Esophagus squamous epithelium (tissue), 5 donors: ENCODE measurements at places on chromosomes 4 and X.

GRCh38 chr4:7158081-7158750 is 34.1 kb upstream of the SORCS2 start:
- DNase-seq, result no peak

GRCh38 chr4:2330091-2331042 is 68.5 kb upstream of the MXD4 start:
- no peak for DNase-seq

DNA sequence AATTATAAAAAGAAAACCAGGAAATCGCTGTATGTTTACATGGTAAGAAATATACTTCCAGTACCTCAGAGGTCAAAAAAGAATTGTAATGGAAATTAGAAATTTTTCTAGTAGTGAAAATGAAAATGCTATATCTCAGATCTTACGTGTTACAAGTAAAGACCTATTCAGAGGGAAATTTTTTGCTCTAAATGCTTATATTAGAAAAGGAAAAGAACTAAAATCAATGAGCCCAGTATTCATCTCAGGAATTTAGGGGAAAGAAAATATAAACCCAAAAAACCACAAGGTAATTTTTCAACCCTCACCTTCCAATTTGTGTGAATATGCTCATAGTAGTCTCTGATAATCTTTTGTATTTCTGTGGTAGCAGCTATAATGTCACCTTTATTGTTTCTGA is 145.6 kb downstream of the RAP1GDS1 start:
- DNase-seq, result no peak

DNA sequence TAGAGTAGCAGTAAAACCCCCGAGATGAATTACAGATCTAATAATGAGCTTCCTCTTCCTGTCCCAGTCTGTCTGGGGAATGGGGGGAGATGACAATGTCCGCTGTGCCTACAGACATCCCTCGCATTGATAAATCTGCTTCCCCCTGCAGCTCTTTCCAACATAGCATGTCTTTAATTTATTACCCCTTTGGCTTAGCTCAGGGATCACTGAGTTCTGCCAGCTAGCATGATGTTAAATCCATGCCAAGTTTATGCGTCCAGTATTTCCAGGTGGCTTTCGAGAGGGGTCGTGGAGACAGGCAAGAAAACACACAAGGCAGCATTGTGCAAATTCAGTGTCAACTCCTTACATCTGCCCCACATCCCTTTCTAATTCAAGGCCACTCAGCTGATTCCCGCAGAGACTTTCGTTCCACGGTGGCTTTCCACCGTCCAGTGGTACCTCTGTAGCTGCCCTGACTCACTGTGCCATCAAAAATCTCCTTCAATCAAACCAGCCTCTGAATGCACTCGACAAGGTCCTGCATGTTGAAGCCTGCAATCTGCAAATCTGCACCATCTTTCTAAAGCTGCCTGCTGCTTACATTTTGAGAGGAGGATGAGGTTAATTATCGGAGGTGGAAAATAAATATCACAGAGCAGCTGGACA is 75.1 kb downstream of the MXRA5 start:
- no peak for DNase-seq

- no peak for DNase-seq
Measured at GRCh38 chrX:39840133-39840532, 257.6 kb downstream of the BCOR start.

DNA sequence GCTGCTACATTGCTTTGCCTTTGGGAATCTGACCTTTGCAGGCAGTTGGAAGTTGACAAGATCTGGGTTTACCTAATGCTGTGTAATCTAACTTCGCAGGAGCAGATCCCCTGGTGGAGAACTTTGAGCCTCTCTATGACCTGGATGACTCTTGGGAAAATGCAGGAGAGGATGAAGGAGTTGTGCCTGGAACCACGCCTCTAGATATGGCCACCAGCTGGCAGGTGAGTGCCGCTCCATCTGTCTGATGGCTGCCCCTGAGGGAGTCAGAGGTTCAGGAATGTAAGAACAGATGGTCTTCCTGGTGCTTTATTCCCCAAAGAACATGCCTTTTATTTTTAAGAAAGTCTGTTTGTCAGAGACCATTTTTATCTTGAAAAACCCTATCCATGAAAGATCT is 109.3 kb downstream of the NFKB1 start:
- no peak for DNase-seq

DNA sequence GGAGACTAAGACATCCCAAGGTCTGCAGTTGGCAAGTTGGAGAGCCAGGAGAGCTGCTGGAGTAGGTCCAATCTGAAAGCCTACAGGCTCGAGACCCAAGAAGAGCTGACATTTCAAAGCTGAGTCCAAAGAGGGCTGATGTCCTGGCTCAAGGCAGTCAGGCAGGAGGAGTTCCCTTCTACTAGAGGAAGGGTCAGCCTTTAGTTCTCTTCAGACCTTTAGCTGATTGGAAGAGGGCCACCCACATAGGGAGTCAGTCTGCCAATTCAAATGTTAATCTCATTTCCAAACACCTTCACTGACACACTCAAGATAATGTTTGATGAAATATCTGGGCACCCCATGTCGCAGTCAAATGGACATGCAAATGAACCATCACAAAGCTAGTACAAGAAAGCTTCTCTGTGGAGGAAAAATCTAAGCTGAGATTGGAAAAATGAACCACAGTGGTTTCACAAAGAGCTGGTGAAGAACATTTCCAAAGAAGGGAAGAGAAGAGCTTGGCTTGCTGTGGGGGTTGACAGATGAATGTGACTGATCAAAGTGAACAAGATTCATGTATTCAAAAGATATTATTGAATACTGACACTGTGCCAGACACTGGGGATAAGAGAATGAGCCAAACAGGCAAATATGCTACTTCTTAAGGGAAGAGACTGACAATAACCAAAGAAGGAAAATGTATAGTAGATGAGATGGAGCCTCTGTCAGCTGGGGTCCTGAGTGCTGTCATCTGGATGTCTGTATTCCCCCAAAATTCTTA is 61.2 kb downstream of the STK32B start:
- no peak for DNase-seq
